Gastroesophageal sphincter (tissue), 4 donors: ENCODE measurements at places on chromosomes 12 and 14.
A peak's percentile ranks its signal among the peaks of the same experiment; 100 is the strongest.

DNA sequence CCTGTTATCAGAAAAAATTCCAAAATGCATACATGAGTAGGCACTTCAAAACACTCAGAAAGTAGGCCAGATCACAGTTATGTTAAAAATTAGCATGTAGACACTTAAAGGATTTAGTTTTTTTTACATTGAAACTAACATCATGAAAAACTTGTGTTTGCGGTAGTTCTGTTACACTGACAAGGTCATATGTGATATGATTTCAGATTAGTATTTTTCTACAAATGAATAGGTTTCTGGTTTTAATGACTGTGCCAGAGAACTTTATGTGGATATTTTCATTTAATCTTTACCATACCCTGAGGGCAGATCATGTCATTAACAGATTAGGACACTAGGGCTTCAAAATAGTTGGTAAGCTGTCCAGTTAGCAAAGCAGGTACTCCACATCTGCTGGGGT, 20.7 kb downstream of the YARS2 start:
- ATAC-seq: no peak

- ATAC-seq: no peak
These were observed 13.7 kb upstream of the ST8SIA1 start for GRCh38 chr12:22348208-22348607.

- ATAC-seq: no peak
These were observed 18.0 kb upstream of the SMUG1 start for GRCh38 chr12:54206791-54207190.

GRCh38 chr12:47808050-47808449, 11.7 kb downstream of the HDAC7 start:
- no peak for ATAC-seq

DNA sequence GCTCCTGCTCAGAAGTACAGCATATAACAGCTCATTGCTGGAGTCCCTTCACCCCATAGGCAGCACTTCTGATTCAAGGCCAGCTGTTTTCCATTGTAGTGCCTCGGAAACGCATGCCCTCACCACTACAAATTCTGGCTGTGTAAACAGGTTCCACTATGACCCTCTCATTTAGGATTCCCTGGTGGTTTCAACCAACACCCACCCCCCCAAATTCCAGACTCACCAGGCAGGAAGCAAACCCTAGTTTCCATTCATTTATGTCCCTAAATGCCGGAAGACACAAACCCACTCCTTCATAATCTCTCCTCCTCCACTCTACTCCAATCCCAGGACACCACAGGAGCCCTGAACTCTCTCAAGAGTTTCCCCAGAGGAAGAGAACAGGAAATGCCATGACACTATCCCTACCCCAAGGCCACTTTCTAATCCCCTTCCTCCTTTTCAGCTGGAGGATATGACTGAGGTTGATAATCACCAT, 75.9 kb upstream of the TMPO start:
- ATAC-seq: peak; percentile 58

GRCh38 chr12:39043424-39043822, 138.0 kb upstream of the CPNE8 start:
- ATAC-seq: no peak

DNA sequence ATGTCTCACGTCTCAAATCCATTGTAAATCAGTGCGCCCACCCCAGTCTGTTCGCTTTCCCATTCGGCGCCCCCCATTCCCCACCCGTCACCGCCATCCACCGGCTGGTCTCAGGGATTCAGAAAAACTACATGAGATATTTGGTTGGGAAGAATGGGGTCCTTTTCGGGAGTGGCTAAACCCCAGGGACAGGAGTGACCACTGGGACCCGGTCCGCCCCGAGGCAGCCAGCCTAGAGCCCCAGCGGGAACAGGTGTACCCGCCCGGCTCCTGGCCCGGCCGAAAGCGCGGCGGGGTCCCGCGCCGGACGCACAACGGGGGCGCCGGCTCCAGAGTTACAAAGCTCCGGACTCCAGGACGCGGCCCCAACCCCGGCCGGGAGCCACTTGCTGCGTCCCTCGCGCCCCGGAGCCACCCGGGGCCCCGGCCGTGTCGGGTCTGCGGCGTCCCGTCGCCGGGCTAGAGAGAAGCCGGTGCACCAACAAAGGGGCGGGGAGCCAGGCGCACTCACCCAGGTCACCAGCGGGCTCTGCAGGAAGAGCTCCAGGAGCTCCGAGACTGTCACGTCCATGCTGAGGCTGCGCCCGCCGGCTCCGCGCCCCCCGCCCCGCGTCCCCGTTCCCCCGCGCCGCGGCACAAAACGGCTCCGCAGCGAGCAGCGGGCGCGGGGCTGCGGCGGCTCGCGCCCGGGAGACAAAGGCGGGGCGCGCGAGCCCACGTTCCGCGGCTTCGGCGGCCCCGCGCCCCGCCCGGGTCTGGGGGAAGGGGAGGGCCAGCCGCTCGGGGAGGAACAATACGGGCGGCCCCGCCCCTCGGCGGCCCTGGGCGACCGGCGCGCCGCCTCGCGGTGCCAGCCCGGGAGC, at the start of gene CCDC88C:
Gene CCDC88C (minus strand): TSS at position 701 of the 863 bp plus-strand sequence. CDS start 130 bp downstream, at position 571.
- ATAC-seq: peak; percentile 79

DNA sequence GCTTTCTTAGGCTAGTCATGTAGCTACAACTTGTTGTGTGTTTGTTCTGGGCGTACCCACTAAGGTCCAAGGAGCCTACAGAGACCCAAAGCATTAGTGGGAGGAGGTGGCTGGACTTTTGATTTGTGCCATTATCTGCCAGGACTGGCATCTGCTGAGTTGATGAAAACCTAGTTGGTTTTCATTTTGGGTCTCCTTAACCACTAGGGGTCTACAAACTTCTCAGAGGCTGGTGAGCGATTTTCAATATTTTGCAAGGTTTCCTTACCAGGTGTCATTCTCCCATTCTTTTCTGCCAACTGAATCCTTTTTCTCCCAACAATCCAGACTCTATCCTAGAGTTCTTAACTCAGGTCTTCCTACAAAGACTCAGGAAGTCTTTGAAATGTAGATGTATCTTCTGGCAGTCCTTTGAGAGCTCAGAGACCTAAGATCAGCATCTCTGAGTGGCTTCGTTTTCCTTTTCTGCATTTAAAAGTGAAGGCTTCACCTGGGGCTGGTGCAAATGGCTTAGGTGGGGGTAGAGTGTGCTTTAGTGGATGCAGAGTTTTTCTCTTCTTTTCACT, 150.0 kb upstream of the RMST start:
- ATAC-seq: no peak

DNA sequence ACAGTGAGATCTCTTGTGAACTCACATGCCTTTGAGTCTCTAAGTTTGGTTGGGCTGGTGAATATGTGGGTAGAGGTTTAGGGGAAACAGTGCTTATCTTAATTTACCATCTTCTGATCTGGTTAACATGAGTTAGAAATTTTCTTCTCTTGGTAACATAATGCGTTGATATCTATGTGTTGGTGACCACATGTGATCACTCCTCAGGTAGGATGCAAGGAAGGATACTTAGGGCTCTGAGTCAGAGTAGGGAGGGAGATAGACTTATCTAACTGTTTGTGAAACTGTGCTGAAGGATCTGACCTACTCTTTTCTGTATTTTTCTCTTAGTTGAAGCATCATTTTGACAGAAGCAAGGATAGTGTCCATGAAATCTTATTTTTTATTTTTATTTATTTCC, 23.1 kb downstream of the FAM234B start:
- no peak for ATAC-seq

- no peak for ATAC-seq
These were observed 2.5 kb downstream of the SLC38A1 start for GRCh38 chr12:46266382-46266791.

GRCh38 chr14:21652209-21652808, 1.3 kb upstream of the OR4E2 start:
- ATAC-seq: no peak

DNA sequence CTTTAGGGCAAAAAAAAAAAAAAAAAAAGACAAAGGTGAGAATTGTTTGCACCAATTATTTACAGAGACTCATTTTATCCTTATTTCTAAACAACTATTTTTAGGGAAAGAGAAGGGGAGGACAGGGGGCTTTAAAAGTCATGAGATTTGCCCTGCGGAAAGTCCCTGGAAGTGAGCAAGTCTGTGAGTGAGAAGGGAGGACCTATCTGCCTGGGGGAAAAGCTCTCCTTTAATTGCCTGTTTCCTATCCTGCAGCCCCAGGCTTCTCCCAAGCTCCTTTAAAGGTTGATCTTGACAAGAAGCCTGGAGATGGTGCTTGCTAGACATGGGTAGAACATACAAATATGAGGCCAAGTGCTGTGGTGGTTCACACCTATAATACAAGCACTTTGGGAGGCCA, 8.3 kb upstream of the CHST11 start:
- no peak for ATAC-seq

DNA sequence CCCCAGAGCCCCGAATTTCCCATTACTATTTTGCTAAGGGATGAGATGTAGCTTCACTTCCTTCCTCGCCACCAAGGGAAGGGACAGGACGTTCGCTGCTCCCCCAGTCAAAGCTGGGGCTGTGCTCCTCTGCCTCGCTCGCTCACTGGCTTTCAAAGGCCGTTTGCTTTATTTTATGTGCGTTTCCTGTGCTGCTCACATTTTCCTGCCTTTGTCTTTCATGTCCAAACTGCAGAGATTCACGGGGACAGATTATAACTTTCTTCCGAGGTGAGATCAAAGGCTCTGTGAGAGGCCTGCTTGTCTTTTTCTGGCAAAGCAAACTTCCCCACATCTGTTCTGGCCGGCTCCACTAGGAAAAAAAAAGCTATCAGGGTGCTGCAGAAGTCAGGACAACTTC, 76.0 kb upstream of the FZD10 start:
- no peak for ATAC-seq

DNA sequence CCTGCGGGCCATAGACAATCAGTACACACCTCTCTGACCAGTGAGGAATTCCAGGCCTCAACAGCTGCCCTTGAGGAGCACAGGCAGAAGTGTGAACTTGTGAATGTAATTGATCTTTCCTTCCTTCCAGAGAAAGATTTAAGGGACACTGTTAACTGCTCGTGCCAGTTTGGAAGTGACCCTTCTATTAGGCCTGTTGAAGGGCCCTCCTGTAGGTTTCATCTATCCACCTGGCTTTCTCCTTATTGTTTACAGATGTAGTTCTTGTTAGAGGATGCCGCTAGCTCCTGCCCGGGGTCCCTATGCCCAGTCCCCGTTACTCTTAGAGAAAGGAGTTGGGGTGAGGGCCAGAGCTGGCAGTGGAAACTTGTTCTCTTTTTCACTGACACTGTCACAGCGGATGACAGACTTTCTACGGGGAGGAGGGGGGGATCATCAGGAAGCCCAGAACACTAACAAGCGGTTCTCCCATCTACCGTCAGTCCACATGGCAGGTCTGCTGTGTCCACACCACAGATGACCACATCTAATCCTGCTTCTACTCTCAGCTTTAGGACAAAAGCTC, 42.6 kb downstream of the SH2B3 start:
- no peak for ATAC-seq

DNA sequence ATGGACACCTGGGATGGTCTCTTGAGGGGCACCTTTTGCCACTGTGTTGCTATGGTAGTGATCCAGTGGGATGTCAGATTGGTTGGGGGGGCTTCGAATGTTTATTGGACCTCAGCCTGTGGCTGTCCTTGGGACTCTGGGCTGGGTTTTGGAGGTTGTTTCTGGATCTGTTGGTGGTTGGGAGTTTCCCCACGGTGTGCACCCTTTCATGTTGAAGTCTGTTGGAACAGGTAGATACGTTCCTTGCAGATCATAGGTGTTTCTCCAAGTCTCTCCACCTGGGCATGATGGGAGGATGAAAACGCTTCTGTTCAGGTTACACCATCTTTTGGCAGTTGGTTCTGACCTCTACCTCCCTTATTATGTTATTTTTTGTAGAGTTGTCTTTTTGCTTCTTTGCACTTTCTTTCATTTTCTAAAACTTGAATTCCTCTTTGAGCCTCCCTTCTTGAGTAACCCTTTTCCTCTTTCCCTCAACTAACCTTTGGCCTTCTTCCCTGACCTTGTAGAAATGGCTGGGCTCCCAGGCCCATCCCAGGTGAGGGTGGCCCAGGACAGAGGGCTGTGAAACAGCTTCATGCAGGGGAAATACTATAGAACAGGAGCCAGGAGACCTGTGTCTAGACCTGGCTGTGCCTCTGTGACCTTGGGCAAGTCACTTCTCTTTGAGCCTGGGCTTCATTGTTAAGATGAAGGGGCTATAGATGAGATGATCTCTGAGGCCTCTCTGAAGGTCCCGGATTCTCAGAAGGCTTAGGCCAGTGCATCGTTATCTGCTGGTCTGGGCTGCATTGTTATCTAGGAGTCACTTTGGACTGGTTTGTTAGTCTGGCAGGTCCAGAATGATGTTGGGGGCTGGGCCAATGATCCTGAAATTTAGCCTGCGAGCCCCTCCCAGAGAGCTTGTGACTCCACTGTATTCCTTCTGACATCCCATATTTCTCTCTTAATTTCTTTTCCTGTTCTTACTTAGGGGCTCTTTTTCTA, 2.0 kb downstream of the ATN1 start:
- no peak for ATAC-seq

- ATAC-seq: peak; percentile 39
These were observed 10.8 kb downstream of the MTERF2 start for GRCh38 chr12:106975993-106976658.

- no peak for ATAC-seq
These were observed 640.9 kb downstream of the MED13L start for GRCh38 chr12:115636546-115636945.

GRCh38 chr14:51639668-51640316, 11.9 kb upstream of the FRMD6 start:
- ATAC-seq: no peak

DNA sequence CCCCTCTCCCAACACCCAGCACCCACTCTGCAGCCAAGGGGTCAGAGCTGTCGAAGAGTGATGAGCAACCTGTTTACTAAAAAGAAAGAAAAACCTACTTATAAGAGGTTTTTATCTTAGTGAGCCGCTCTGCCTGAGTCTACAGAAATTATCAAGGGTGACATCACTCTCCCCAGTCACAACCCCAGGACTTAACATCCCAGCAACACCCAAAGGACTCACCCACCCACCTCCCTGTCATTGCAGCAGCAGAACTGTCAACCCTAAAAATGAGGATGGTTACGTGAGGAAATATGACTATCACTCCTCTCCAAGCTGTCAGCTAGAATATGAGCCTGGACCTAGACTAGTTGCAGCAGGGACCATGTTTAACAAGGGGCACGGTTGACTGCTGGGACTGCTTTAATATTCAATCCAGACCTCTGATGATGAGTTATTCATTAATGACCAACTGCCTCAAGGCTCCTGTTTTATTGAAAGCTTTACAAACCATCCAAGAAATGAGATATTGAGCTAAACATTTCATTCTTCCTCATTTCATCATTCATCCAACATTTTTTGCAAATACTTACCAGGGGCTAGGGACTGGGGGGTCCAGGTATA, 53.9 kb upstream of the FICD start:
- no peak for ATAC-seq
